ENCODE measurements at places on chromosomes 12 and 14.

DNA sequence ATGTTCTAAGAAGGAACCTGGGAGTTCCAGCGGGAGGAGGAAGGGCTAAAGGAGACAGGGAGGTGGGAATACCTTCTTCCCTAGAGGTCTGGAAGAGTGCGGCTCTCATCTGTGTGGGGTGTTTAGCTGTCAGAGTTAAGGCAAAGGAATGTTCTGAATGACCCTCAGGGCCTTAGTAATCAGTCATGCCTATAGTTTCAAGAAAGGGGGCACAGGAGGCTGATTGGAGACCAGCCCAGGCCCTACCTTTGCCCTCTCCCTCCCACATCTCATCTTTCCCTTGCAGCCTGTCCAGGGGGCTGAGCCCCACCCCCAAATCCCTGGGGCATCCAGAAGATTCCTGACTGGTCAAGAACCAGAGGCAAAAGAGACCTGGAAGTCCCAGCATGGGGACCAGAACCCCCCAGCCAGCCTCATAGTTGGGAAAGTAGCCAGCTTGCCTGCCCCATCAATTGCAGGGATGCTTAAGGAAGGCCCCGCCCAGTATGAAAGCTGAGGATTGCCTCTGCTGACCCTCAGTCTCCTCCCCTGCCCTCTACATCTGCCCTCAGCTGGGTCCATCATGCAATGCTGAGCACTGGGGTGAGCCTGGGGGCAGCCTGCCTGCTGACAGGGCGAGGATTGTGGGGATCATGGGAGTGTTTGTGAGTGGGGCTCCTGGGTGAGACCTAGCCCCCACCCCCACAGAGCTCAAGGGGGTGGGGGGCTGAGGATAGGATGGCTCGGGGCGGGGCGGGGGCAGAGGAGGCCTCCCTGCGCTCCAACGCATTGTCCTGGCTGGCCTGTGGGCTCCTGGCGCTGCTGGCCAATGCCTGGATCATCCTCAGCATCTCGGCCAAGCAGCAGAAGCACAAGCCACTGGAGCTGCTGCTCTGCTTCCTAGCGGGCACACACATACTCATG, 1.8 kb downstream of the GPR162 start:
- DNase-seq: no peak

DNA sequence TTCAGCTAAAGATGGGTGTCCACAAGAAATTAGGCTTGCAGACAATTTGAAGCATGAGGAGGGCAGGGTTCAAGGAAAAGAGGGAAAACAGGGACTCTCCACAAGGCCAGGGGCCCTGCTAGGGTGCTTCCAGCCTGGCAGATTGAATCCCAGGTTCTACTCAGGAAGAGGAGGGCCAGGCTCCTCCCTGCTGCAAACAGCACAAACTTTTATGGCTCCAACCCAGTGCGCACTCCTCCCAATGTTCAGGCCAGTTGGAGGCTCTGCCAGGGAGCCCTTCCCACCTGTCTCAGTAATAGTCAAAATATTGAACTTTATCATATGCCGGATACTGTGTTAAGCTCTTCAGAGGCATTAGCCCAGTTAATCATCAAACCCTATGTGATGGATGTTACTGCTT, 244.4 kb downstream of the SYT1 start:
- no peak for DNase-seq

- peak; percentile 55 for DNase-seq
Measured at GRCh38 chr14:96363751-96364336, 518 bp downstream of the GSKIP start.

DNA sequence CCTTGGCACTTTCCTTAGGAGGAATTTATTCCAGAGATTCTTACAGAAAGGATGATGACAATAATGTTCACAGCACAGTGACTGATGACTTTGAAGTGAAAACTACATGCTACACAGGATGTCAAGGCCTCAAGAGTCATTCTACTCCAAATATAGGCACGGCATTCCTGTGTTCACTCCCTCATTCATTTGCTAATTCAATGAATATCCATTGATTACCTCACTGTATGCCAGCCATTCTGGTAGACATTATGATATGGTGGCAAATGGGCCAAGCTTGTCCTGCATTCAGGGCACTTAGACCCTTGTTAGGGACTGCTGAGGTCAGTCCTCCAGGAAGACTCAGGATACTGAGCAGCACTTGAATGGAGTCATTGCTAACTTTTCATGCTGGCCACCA, 48.0 kb downstream of the FOXN4 start:
- no peak for DNase-seq

DNA sequence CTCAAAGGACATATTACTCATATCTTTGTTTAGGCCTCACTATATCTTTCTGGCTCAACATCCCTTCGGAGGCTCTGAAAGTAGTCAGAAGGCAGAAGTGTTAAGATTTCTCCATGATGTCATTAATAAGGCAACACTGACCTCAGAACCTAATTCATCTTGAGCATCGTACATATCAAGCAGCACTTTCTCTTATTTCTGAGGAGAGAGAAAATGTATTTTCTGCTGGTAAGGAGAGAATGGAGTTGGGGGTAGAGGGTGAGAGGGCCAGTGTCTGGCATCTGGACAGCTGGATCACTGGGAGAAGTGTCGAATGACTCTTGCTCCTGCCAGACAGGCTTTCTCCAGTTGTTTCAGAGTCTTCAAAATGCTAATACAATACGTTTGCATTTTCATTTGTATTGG, 213.2 kb upstream of the PRICKLE1 start:
- DNase-seq: no peak
